ENCODE measurements at places on chromosomes 5 and 9.

- DNase-seq: no peak
Measured at GRCh38 chr9:90953200-90953599, 151.6 kb downstream of the SYK start.

GRCh38 chr9:85727500-85727899, 14.3 kb downstream of the AGTPBP1 start:
- DNase-seq: no peak

DNA sequence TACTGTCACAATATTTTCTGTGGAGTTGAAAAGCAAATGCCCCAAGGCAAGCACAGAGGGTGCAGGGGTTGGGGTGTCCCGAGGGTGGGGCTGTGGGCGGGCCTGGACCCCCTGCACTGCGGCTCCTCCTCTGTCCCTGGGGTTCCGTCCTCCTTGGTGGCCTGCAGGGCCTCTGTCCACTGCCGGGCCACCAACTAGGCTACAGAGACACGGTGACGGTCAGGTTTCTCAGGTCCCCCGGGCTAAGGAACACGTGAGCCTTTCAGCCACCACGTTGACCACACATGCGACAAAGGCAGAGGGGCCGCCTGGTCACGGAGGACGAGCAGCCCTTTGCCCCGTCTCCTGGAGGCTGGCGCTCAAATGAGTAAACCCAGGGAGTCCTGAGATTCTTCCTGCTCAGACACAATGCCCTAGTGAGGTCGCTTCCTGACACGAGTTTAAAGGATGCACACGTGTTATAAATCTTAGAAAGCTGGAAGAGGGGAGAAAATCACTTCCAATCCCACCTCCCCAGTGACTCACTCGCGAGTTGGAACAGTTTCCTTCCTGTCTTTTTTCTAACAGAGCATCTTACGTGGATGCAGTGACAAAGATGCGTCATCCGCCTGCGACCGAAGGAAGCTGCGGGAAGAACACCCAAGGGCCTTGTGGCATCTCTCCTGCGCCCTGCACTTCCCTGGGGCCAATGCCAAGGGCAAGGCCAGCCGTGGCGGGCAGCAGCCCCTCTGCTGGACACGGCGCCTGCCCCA, 24.8 kb upstream of the OBP2B start:
- DNase-seq: no peak

DNA sequence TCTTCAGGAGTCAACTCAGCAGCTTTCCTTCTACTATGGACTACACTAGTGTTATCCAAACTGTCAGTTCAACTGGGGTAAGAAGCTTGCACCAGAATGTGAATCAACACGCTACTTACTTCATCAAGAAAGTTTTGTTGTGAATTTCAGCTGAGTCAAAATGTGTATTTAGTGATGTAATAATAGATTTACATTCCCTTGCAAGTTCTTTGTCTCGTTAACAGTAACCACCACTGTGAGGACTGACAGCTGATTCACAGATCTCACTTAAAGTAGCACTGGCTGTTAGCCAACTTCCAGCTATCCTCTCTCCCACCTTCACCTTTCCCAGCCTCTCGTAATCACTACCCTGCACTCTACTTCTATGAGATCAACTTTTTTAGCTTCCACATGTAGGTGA, 445.3 kb downstream of the NTRK2 start:
- DNase-seq: no peak

GRCh38 chr9:121638399-121638798, 13.0 kb upstream of the DAB2IP start:
- DNase-seq: no peak

DNA sequence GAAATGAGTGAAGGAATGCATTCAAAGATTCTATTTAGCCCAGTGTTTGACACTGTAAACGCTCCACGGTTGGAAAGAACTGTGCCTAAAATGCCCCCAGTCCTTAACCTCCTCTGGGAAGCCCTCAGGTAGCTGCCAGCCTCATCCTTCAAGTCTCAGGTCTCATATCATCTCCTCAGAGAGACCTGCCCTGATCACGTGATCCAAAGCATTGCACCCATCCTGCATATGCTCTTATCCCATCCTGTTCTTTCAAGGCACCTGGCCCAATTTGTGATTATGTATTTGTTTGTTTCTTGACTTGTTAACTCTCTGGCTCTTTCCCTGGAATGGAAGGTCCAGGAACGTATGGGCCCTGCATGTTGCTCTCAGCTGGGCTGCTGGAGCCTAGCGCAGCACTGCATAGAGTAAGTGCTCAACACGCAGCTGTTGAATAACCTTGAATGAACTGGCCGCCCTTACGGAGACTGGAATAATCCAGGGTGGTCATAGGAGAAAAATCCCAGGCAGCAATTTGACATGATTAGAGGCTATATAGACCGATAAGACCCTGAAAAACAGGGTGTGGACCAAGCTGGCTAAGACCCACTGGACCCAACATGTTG, 8.7 kb downstream of the C1QTNF2 start:
- no peak for DNase-seq

DNA sequence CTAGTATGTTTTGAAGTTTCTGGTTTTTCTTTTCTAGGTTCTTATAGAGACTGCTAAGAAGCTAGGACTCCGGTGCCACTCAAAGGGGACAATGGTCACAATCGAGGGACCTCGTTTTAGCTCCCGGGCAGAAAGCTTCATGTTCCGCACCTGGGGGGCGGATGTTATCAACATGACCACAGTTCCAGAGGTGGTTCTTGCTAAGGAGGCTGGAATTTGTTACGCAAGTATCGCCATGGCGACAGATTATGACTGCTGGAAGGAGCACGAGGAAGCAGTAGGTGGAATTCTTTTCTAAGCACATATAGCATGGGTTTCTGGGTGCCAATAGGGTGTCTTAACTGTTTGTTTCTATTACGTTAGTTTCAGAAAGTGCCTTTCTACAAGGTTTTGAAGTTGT, 52.2 kb downstream of the MTAP start:
- no peak for DNase-seq

- DNase-seq: no peak
Measured at GRCh38 chr9:114899995-114900394, 30.4 kb downstream of the TNFSF8 start.

GRCh38 chr5:57938174-57938557, 455.6 kb upstream of the ACTBL2 start:
- no peak for DNase-seq

DNA sequence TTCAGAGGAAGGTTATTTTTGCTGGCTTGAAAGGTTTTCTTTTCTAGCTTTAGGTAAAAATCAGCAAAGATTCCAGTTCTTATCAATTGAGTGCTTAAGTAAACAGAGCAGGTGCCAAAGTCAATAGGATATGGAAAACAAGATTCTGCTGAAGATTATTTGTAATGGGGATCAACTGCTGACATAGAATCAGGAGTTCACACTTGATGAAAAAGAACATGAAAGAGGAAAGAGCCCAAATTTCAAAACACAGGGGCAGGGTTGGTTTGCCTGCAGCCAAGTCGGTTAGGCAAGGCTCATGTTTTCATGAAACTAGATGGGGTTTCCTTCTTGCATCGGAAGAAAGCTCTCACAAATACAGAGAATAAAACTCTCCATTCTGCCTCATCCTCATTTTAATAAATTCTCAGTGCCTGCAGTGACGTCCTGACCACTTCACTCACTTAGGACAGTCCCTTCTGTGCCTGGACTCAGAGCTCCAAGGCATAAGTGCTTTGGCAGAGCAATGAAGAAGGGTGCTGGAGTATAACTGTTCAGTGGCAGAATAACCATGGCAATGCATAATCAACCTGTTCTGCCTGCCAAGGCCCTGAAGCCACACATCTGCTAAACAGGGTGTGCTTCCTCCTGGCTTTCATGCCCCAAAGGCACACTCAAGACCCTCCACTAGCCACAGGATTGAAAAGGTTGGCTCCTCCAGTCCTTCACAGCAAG, 179.6 kb downstream of the GNAQ start:
- DNase-seq: no peak

DNA sequence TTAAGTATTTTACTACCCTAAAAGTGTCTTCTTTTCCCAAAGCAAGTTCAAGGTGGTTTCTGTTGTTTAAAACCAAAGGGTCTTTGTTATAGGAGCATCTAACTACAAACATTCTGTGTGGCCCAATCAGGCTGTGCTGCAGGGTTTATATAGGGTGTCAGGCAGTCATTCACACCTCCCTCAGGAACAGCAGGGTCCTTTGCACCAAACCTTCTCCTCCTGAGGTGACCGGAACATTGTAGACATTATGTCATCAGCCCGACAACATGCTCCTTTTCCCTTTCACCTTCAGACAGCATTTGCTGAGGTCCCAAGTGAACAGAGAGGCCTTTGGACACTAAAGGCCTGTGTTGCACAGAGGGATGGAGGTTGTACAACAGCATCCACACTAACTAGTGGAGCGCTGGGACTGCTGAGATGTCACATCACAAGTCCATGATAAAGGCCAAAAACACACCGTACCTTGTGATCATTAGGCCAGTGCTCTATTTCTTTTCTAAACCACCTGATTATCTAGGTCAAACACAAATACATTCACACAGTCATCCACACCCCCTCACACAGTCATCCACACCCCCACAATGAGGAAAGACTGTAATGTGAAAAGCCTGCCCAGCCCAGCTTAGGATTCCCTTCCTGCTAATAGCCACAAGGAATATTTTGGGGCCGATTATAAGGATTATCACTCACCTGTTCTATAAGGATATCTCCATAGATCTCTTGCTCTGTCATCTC, 123.8 kb upstream of the VLDLR start:
- no peak for DNase-seq

GRCh38 chr5:158462349-158463114, 603.6 kb upstream of the CLINT1 start:
- DNase-seq: no peak

GRCh38 chr5:172954751-172955159, 4.5 kb upstream of the RPL26L1 start:
- no peak for DNase-seq

GRCh38 chr5:127930311-127930710, 153.3 kb upstream of the SLC12A2 start:
- no peak for DNase-seq

DNA sequence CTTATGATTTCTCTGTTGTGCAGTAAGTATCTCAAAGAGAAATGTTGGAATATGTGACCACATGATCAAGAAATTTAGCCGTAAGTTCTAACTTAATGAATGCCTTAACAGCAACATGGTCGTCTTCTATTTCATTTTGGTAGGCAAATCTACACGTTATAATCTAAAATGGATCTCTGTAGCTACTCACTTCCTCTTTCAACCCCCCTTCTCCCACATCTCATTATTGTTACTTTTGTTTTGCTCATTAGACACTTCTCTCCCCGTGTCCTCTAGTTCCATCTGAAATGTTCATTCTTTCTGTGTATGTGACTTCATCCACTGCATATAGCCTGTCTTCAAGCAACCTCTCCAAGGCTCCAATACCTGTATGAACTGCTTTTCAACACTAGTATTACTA, 27.1 kb upstream of the LPAR1 start:
- no peak for DNase-seq

DNA sequence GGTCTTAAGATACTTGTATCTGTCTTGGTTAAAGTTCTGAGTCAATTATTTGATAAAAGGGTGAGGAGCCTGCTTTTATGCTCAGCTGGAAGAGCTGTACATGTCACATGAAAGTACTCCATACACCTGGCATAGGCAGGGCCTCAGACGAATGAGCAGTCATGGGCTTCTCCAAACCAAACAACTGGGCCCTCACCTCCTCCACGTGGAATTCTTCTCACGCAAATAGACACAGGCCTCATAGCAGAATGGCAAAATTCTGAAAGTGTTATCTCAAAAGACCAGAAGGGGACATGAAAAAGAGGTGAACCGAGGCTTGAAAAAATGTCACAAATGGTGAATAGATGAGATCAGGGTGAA, 48.6 kb downstream of the FAM240B start:
- DNase-seq: no peak

DNA sequence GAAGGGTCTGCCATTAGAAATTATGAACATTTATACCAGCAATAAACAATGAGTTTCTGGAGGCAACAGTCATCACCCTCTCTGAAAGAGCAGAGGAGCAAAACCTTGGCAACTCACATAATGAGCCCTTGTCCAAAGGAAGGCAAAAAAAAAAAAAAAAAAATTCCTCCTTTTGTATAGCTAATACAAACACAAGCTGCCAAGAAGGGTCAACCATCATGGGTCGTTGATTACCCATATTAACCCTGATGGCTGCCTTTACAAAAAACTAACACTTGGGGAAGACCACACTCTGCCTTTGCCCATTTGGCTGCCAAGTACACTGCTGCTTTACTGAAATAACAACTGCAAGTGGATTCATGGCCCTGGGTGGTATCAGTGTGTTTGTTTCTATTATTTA, 272.7 kb downstream of the ADAMTSL1 start:
- DNase-seq: no peak

DNA sequence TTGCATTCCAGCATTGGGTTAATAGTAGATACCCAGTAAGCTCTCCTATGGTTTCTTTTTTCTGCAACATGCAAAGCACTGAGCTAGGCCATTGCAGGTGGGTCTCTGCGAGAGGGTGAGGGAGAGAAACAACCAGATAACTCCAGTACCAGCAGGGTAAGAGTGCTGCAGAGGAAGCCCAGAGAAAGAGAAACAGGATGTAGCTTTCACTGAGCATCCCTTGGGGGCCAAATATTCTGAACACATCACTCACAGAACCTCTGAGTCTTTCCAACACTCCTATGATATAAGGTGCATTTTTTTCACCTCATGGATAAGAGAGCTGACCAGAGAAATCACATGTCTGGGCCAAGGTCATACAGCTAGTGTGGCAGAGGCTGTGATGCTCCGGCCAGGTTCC, 76.7 kb downstream of the TRIM32 start:
- no peak for DNase-seq

GRCh38 chr9:134867917-134868750, 12.5 kb upstream of the FCN2 start:
- DNase-seq: no peak

DNA sequence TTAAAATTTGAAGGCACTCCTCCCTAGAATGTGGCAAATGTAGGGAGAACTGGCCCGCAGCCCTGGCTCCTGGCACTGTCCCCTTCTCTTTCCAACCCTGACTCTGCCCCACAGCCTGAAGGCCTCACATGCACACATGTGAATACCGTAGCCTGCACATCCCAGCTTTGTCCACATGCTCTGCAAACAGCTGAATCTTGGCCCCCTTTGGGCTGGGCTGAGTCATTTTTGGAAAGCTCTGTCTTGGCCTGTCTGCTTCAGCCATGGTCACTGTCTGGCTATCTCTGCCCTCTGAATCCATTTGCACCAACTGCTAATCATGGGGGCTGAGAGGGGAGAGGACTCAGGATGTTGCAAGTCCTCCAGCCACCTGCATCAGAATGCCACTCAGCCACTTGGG, 22.1 kb upstream of the GALNT10 start:
- no peak for DNase-seq

- DNase-seq: no peak
Measured at GRCh38 chr9:105861972-105862371, 167.6 kb downstream of the TMEM38B start.

DNA sequence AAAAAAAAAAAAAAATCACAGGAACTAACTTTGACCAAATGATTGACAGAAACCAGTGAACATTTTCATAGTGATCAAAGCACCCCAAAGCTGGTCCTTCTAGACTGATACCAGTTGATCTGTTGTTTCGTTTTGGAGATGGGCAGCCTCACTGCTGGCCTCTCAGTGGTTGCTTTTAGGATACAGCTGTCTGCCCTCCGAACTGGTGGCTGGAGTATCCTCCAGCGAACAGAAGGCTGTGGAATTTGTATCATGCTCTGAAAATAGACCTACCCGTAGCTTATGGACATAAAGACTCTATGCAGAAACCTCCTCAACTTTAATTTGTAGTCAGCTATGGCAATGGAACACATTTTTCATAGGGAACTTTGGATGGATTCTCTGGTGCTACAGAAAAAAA, 49.0 kb downstream of the DCP2 start:
- no peak for DNase-seq

Data from central memory CD4-positive, alpha-beta T cell (primary cell).